Lung (tissue), 17 donors: ENCODE measurements at places on chromosomes 2 and 18. TPM values are rescaled to one million over a fixed set of nuclear protein-coding genes. Genes with fewer than 3 reads are reported as not detected.

DNA sequence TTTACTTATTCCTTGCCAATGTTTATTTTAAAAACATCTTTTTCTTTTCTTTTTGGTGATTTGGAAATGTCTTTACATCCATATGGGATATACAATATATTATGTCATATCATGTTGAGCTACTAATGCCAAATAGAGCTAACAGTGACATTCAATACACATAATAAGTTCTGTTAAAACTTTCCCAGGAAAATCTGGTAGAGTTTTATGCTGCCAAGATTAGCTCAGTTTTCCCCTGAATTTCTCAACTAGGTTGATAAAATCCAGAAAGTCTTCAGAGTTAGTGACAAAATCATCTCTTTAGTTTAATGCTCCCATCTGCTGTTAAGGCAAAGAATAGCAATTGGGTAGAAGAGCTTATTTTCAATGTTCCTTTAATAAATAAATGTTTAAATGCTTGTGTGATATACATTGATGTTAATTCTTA, 9.9 kb downstream of the COL3A1 start:
- peak; percentile 82 for DNase-seq
- H3K36me3 ChIP-seq = peaks cover 37% of the 10 kb centered on the region
- no peaks in the 10 kb centered on the region for H3K4me1 ChIP-seq
- H3K27me3 ChIP-seq = no peaks in the 10 kb centered on the region
- H3K4me3 ChIP-seq = no peak overlapping the region

DNA sequence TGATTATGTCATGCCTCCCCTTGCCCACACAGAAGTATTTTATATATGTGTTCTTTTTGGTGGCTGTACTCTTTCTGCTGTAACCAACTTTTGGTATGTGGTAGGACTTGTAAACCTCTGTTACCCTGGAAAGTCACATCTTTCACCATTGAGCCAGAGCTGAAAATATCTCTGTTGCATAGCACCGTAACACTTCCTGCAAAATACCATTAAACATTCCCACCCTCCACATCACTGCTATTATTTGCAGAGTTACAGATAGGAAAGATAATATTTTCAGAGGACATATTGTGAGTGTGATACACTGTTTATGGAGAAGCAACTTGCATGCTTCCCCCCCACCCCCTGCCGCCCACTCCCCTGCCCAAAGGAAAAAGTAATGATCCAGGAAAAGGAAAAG, 44.8 kb downstream of the CAB39 start:
- peaks cover 2% of the 10 kb centered on the region for H3K36me3 ChIP-seq
- no peak overlapping the region for H3K4me3 ChIP-seq
- no peak for DNase-seq
- no peaks in the 10 kb centered on the region for H3K4me1 ChIP-seq
- H3K27ac ChIP-seq = no peak overlapping the region

- H3K4me1 ChIP-seq = no peaks in the 10 kb centered on the region
- H3K36me3 ChIP-seq = no peaks in the 10 kb centered on the region
- DNase-seq = no peak
- H3K27ac ChIP-seq = no peak overlapping the region
- H3K4me3 ChIP-seq = no peak overlapping the region
These were observed 116.0 kb downstream of the ABCA12 start for GRCh38 chr2:215022418-215022817.

SERPINB7 gene
- 0.17 TPM for total RNA-seq

DNA sequence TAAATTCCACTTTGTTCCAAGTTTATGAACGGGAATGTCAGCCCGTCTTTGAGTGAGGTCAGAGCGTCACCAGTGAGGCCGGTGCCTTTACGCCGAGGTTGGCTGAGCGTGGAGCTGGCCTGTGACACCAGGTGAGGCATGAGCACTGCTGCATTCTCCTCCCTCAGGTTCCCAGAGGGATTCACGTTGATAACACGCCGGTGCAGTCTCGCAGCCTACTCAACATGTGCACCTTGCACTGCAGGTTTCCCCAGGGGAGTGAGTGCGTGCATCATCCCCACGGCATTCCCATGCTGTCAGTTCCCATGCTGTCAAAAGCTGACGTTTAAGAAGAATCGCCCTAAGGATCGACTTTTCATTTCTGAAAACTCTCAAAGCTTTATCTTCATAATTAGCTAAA, 213.3 kb downstream of the LDLRAD4 start:
- no peak overlapping the region for H3K4me3 ChIP-seq
- H3K36me3 ChIP-seq = no peaks in the 10 kb centered on the region
- no peaks in the 10 kb centered on the region for H3K27me3 ChIP-seq
- H3K27ac ChIP-seq = no peak overlapping the region
- no peak for DNase-seq

CCDC178 gene
- 0.94 TPM for total RNA-seq

DNA sequence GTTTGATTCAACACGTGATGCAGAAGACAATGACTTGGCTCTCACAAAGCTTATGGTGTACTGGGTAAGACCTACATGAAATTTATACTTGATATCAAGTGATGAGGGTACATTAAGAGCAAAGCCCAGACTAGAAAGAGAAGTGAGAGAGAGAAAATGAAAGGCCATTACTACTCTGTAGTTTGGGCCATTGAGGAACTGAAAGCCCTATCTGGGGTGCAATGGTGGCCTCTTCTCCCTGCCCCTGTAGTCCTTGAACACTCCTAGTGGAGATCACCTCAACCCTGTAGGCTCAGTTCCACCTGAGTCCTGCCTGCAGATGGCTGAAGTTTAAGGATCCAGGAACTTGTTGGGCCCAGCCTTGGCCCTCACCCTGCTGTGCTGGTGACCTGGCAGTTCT, 569.8 kb upstream of the MEX3C start:
- no peak overlapping the region for H3K27ac ChIP-seq
- no peak for DNase-seq
- no peaks in the 10 kb centered on the region for H3K27me3 ChIP-seq

DNA sequence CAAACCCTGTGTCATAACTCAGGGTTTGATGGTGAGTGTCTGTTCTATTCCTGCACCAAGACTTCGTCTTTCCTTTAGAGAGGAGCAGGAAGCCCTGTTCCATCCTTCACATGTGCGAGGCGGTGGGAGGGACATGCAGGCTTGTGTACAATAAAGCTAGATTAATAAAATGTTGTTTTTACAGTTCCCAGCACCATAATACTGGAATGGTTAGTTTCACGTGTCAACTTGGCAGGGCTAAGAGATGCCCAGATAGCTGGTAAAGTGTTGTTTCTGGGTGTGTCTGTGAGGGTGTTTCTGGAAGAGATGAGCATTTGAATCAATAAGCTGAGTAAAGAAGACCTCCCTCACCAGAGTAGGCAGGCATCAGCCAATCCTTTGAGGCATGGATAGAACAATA, 48.8 kb upstream of the NPAS2 start:
- H3K36me3 ChIP-seq = no peaks in the 10 kb centered on the region
- no peaks in the 10 kb centered on the region for H3K27me3 ChIP-seq
- H3K4me1 ChIP-seq = no peaks in the 10 kb centered on the region
- no peak for DNase-seq

GRCh38 chr2:8193146-8193545, 488.7 kb upstream of the ID2 start:
- no peaks in the 10 kb centered on the region for H3K27me3 ChIP-seq
- no peaks in the 10 kb centered on the region for H3K36me3 ChIP-seq
- no peak overlapping the region for H3K27ac ChIP-seq
- no peak overlapping the region for H3K4me3 ChIP-seq
- no peak for DNase-seq

DNA sequence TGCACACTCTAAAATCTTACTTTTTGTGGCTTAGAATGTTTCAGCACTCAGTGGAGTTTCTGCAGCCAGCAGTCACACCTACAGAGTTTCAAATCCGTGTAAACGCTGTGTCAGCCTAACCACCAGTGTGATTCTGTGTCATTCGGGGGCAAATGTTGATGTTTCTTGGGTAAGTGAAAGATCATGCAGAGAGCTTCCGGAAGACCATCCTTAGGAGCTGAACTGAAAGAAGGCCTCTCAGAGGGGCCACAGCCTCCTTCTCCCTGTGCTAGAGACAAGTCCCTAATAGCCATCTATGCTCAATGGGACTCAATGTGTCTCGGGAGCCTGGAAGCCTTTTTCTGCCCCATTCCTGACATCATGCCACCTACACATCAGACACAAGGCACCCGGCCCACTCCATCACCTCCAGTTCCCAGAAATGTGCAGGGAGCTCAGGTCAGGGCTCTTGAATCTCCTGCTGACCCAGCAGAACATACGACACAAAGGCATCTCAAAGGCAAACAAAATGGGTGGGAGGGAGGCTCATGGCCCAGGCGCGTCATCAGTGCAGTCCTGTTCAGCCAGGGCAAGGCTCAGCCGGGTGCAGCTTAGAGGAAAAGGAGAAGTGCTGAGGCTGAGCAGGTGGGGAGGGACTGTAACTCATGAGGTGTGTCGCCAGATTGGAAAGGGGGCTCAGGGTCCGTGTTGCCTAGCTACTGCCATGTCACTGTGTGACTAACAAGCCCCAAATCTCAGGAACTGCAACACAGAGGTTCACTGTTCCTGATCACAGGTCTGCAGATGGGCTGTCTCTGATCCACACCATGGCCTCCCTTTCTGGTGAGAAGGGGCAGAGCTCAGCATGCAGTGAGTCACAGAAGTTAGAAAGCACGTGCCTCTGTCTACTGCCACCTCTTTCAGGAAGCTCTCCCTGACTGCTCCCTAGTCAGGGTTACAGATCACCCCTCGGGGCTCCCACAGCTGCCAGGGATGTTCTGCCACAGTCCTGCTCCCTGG, 82.0 kb downstream of the SMAD7 start:
- no peaks in the 10 kb centered on the region for H3K27me3 ChIP-seq
- H3K4me3 ChIP-seq = no peak overlapping the region
- no peak for DNase-seq
- peaks cover 16% of the 10 kb centered on the region for H3K4me1 ChIP-seq
- H3K36me3 ChIP-seq = no peaks in the 10 kb centered on the region

- DNase-seq = no peak
- H3K27me3 ChIP-seq = no peaks in the 10 kb centered on the region
- no peaks in the 10 kb centered on the region for H3K36me3 ChIP-seq
- H3K4me1 ChIP-seq = peaks cover 10% of the 10 kb centered on the region
- no peak overlapping the region for H3K27ac ChIP-seq
- H3K4me3 ChIP-seq = no peak overlapping the region
These were observed 74.3 kb upstream of the IGFBP5 start for GRCh38 chr2:216769626-216770025.

CROCC2 gene
- 5.6 TPM for total RNA-seq

DNA sequence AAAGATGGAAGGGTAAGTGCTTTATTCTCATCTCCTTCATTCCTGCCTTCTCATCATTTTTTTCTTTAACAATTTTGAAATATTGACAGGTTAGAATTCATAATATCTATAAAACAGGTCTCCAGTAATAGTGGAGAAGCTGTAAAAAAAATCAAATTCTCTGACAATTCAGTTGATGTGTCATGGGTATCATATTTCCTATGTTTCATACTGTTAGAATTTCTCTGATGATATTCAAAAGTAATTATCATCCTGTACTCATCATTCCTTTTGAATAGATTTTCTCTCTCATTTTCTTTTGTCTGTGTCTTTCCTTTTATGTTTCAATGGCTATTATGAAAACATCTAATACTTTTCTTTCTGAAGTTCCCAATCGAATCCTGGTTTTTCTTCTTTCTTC, 97.7 kb downstream of the CPS1 start:
- H3K4me3 ChIP-seq = no peak overlapping the region
- no peaks in the 10 kb centered on the region for H3K36me3 ChIP-seq
- DNase-seq = no peak
- H3K4me1 ChIP-seq = no peaks in the 10 kb centered on the region

- no peaks in the 10 kb centered on the region for H3K27me3 ChIP-seq
- no peak overlapping the region for H3K4me3 ChIP-seq
- H3K36me3 ChIP-seq = peaks cover under 1% of the 10 kb centered on the region
- H3K4me1 ChIP-seq = peaks cover 31% of the 10 kb centered on the region
- peak overlapping the region; percentile 33 for H3K27ac ChIP-seq
These were observed 18.0 kb downstream of the ANKRD44 start for GRCh38 chr2:197292619-197293018.

CCDC148 gene
- 8.6 TPM for total RNA-seq

DNA sequence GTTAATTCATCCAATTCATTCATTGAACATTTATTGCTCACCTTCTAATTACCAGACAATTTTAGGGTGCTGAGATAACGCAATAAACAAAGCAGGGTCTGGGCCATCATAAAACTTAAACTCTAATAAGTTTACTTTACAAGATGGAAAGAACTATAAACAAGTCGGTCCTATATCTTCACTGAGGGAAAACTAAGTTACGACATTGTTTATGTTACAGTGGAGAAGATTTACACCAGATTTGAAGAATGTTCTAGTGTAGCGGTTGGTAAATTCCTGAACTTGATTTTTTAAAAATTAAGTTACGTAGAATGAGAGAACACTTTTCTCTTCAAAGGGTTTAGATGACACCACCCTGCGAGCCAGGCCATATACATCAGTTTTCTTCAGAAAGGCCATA, 20.7 kb upstream of the FRZB start:
- no peak overlapping the region for H3K27ac ChIP-seq
- H3K36me3 ChIP-seq = no peaks in the 10 kb centered on the region
- no peaks in the 10 kb centered on the region for H3K4me1 ChIP-seq
- H3K27me3 ChIP-seq = no peaks in the 10 kb centered on the region

DNA sequence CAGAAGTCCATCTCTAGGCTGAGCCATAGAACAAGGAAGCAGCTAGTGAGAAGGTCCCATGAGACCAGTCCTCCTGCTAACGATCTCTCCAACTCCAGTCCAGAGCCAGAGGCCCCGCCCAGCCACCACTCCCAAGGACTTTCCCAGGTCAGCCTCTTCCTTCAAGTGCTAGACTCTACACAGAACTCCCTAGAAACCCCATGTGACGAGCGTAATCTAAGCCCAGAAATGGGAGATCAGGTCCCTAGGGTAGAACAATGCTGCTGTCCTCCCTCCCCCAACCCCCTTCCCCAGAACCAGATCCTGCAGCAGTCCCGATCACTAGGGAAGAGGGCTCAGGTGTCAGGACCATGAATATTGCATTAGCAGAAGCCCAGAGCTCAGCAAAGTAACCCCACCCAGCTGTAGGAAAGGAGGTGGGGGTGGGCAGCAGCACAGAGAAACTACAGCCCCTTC, 6.9 kb downstream of the DCTN1 start:
- peak overlapping the region; percentile 7 for H3K27ac ChIP-seq
- no peaks in the 10 kb centered on the region for H3K4me1 ChIP-seq
- no peak for DNase-seq
- H3K36me3 ChIP-seq = peaks cover 32% of the 10 kb centered on the region
- no peak overlapping the region for H3K4me3 ChIP-seq
- H3K27me3 ChIP-seq = no peaks in the 10 kb centered on the region

RNF152 gene
- 55.6 TPM for total RNA-seq

RAB6C gene
- total RNA-seq = not detected

DNA sequence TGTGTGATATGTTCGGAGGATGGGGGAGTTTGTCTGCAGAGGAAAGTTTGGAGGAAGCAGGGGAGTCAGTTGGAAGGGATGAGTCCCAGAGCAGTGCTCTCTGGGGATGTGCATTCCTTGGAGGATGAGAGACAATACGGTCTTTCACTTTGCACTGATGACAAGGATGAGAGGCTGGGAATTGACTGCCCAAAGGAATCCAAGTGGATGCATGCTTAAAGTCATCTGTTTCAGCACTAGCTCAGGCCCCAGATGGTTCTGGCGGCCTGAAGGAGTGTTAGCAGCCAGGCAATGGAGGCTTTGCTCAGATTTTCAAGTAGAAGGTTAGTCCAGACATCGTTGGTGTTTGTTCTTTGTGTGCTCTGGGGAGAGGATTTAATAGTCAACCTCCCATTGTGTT, 100.2 kb downstream of the CRIM1 start:
- no peaks in the 10 kb centered on the region for H3K36me3 ChIP-seq
- no peak overlapping the region for H3K4me3 ChIP-seq
- no peaks in the 10 kb centered on the region for H3K27me3 ChIP-seq
- no peak for DNase-seq
